ENCODE measurements at places on chromosomes 12 and 14. TPM values are rescaled to one million over a fixed set of nuclear protein-coding genes. Genes with fewer than 3 reads are reported as not detected.

- H3K36me3 ChIP-seq = no peaks in the 10 kb centered on the region
- peaks cover 20% of the 10 kb centered on the region for H3K27me3 ChIP-seq
- H3K4me3 ChIP-seq = no peak overlapping the region
- H3K27ac ChIP-seq = no peak overlapping the region
- no peak for ATAC-seq
These were observed 295.6 kb downstream of the DPF3 start for GRCh38 chr14:72598306-72598705.

GRCh38 chr12:110183386-110183785, 59.2 kb downstream of the IFT81 start:
- no peak for ATAC-seq
- no peak overlapping the region for H3K4me3 ChIP-seq
- no peaks in the 10 kb centered on the region for H3K36me3 ChIP-seq
- no peaks in the 10 kb centered on the region for H3K4me1 ChIP-seq
- H3K27ac ChIP-seq = no peak overlapping the region

GRCh38 chr12:89208661-89209096, 143.6 kb downstream of the DUSP6 start:
- peaks cover 3% of the 10 kb centered on the region for H3K4me1 ChIP-seq
- H3K36me3 ChIP-seq = no peaks in the 10 kb centered on the region
- no peaks in the 10 kb centered on the region for H3K27me3 ChIP-seq
- H3K27ac ChIP-seq = no peak overlapping the region

Gene TDRD9
- total RNA-seq = 0.95 TPM

Gene CAPZA3
- not detected for total RNA-seq

Gene LALBA
- total RNA-seq = not detected

Gene CCDC38
- total RNA-seq = 0.24 TPM
